Activated CD4-positive, alpha-beta T cell treated with anti-CD3 and anti-CD28 coated beads, Interleukin-2, Interleukin-4, amounts not matched to agents 100 ng/mL and 50 ng/mL, durations not matched to agents 16 hours and 8 hours (primary cell): ENCODE measurements at places on chromosomes 1 and 21.

- no peak for DNase-seq
These were observed 292.8 kb downstream of the HMCN1 start for GRCh38 chr1:186026946-186027345.

DNA sequence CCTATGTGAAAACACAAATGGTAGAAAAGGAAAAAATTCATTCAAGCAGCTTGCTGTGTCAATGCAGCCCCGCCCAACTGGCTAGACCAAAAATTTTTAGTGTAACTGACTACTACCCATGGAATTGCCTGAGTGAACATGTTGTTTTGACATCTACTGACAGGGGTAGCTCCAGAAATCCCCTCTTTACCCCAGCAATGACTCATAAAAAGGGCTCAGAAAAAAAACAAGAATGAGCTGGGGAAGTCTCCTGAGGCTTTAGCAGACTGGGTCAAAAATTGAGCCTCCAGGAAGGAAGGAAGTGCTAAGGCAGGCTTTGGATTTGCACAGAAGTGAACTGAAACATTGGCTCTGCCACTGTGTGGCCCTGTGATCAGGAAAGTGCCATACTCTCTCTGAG is 24.4 kb upstream of the FGGY start:
- peak; percentile 24 for DNase-seq

GRCh38 chr1:205492774-205493173 is 11.7 kb upstream of the CDK18 start:
- no peak for DNase-seq

GRCh38 chr1:5599541-5599940 is 392.7 kb downstream of the NPHP4 start:
- no peak for DNase-seq

DNA sequence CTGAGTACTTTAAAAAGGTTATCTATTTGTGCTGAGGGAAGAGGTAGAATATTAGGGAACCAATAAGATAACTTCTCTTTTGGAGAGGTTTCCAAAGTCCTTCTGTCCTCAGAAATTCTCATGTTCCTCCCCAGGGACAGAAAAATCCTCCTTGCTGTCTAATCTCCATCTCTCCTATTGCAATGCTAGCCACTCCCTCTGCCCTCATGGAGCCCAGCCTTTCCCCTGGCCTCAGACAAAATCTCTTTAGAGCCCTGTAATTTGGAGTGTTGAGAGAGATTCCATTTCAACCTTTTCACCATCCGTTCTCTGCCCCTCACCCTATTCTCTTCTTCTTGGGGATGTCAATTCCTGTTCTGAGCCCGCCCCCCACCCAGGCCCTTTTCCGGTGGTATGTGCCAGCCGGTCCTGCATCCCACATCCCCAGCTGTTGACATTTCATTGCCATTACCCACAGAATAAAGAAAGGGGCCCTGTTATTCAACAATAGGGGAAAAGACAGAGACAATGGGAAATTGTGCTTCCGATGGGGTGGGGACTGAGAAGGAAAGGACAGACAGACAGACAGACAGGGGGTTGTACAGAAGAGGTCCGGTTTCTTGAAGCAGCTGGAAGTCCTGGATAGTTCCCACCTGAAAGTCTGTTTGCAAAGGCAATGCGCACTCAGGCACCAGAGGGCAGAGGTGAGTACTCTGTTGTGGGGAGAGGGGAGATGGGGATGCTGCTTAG is at the start of gene HAPLN2:
HAPLN2 (plus strand) TSS at position 563 of the 729 bp plus-strand sequence. CDS start 4,076 bp downstream, outside the sequence.
- no peak for DNase-seq

GRCh38 chr1:225448146-225448805 is 20.4 kb upstream of the LBR start:
- no peak for DNase-seq

DNA sequence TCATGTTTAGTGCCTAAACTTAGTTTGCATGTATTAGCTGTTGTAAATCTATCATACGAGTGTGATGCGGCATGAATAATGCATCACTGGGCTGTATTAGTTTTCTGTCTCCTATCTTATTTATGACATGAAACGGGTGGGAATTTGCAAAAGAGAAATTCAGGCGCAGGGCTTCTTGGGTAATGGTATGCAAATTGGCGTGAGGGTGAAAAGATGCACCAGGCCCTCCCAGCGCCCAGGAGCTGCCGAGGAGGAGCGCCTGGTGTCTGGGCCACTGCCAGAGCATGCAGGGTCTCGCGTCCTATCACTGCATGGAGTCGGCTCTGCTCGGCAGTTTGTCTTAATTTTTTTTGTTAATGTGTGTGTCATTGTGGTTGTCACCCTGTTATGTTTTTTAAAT is 82.9 kb upstream of the ACTL8 start:
- no peak for DNase-seq

DNA sequence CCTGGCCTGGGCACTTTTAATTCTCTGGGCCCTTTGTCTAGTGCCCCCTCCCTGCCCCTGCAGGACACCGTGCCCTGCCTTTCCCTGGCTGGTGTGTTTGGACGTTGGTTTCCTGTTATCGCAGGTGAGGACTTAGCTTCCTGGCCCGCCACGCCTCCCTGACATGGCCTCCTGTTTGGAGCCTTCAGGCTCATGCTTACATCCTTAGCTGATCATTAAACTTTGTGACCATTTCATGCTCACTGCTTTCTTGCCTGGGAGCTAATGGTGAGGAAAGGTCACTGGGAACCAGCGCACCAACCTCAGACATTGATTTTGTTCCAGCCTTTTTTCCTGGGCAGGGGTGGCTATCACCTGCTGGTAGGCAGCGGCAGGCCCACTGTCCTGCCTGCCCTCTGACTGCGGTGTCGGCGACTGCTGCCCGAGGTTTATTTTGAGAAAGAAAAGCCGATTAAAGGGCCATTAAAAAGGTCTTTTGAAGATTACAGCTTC is 3.7 kb downstream of the PFKL start:
- DNase-seq = no peak

DNA sequence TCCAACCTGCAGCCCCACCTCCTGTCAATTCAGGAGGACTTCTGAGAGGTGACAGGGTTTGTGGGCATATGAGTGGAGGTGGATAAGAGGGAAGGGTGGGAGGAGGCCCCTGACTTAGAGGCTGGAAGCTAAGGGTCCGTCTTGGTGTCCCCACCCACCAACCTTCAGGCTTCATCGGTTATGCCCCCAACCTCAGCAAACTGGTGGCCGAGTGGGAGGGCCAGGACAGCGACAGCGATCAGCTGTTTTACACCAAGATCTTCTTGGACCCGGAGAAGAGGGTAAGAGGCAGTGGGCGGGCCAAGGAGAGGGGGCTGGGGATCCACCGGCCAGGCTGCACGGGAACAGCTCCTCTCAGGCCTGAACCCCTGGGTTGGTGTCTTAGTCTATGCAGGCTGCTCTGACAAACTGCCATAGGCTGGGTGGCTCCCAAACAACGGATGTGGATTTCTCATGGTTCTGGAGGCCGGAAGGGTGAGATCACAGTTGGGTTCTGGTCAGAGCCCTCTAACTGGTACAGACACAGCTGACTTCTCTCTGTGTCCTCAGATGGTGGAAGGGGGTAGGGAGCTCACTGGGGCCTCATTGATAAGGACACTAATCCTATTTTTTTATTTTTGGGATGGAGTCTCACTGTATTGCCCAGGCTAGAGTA is 18.1 kb downstream of the PLOD1 start:
- DNase-seq = no peak

- DNase-seq = no peak
These were observed 56.4 kb downstream of the SASS6 start for GRCh38 chr1:100076319-100076718.

DNA sequence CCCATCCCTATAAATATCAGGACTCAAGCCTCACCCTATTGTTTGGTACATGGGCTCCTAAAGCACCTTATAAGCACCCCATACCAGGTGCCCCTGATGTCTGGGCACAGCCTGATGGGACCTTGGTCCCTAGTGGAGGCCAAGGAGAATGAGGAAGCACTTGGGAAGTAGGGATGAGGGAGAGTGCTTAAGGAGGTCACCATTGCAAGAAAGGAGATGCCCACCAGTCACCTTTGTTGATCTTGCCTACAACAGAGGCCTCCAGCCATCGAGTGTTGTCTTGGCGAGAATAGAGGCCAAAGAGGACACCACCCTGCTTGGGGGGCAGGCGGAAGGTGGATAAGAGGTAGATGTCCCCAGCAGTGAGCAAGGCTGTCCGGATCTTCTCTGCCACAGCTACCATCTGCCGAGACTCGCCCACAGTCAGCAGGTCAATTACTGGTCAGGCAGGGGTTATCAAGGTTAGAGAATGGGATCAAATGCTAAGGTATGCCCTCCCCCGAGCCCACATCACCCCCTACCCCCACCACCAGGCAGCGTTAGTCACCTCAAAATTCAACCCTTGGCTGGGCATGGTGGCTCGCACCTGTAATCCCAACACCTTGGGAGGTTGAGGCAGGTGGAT is 1.6 kb downstream of the THBS3 start:
- DNase-seq = no peak

- DNase-seq = no peak
These were observed 76.6 kb downstream of the TBX15 start for GRCh38 chr1:118911571-118911970.
